ENCODE measurements at places on chromosomes 16 and 17.

DNA sequence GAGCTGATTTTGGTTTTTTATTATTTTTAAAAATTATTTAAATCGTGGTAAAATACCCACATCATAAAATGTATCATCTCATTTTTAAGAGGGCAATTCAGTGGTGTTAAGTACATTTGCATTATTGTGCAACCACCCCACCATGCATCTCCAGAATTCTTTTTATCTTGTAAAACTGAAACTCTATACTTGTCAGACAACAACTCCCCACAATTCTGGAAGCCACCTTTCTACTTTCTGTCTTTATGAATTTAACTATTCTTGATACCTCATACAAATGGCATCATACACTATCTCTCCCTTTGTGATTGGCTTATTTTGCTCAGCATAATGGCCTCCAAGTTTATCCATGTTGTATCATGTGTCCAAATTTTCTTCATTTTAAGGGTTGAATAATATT, 97.9 kb downstream of the HS3ST3B1 start:
- no peak for DNase-seq

- peak; percentile 35 for DNase-seq
Measured at GRCh38 chr16:67528222-67528869, at the start of gene RIPOR1. RIPOR1 (plus strand) TSS chr16:67528829; CDS start chr16:67538447, 9,618 bp downstream.

DNA sequence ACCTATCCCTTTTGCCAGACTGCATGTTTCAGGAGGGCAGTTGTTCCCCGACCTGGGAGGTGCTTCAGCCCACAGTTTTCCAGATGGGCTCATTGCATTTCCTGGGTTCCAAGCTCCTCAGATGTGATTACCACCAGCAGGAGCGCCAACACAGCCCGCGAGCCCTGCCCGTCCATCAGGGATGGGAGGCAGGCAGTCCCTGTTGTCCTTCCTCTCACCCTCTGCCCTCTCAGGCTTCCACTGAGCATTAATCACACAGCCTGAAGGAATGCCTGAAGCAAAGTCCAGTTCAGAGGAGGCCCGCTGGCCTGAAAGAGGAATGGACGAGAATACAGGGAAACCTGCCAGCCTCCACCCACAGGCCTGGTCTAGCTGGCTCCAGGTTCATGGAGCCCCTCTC, 256.3 kb upstream of the SDK2 start:
- no peak for DNase-seq

DNA sequence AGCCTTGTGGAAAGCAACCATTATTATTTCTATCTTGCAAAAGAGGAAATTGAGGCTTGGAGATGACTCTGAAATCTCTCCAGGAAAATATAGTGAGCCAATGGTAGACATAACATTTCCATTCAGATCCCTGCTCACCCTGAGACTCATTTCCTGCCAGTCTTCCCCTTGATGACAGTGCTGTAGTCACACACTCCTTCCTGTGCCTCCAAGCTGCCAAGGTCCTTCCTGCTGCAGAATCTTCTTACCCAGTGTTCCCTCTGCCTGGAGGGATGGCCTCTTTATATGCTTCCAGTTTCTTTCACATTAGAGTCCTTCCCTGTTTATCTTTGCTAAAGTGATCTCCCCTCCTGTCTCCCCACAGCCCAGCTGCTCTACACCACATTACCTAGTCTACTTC, 648.1 kb downstream of the TOX3 start:
- no peak for DNase-seq

GRCh38 chr17:73194514-73195222, 1.8 kb downstream of the COG1 start:
- DNase-seq = no peak

- DNase-seq = no peak
Measured at GRCh38 chr17:65523411-65523810, 38.0 kb downstream of the AXIN2 start.

DNA sequence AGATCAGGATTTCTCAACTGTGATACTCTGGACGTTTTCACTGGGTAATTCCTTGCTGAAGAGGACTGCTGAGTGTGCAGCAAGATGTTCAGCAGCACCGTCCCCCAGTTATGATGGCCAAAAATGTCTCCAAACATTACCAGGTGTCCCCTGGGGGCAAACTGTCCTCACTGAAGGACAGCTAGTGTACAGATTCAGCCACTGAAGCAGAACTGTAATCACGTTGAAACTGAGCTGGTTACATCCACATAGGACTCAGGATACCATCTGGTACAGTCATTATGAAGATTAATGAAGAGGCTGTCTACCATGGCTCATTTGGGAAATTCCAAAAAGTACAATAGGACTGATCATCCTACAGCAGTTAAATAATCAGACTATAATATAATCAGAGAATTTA, 43.3 kb upstream of the GINS3 start:
- DNase-seq = no peak

DNA sequence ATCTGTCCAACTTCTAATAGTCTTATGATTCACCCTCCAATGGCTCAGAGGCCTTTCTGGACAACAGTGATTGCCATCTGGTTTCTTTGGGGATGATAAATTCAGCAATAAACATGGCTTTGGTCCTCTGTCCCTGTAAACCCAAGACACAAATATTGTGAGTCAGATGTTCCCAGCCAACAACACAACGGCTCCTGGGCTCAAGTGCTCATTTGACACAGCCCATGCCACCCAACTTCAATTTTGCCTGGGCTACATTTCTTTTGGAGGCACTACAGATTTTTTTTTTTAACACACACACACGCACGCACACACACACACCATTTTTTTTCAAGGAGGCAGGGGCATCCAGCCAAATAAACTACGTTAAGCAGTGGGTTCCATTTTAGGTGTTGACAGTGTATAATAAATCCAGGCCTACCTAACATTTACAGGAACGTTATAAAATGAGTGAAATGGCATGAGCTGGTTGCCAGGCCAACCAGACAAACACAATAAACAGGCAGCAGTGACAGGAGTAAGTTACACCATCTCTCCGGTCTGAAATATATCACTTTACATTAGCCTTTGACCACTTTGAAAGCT, 939.9 kb upstream of the SOX9 start:
- no peak for DNase-seq

DNA sequence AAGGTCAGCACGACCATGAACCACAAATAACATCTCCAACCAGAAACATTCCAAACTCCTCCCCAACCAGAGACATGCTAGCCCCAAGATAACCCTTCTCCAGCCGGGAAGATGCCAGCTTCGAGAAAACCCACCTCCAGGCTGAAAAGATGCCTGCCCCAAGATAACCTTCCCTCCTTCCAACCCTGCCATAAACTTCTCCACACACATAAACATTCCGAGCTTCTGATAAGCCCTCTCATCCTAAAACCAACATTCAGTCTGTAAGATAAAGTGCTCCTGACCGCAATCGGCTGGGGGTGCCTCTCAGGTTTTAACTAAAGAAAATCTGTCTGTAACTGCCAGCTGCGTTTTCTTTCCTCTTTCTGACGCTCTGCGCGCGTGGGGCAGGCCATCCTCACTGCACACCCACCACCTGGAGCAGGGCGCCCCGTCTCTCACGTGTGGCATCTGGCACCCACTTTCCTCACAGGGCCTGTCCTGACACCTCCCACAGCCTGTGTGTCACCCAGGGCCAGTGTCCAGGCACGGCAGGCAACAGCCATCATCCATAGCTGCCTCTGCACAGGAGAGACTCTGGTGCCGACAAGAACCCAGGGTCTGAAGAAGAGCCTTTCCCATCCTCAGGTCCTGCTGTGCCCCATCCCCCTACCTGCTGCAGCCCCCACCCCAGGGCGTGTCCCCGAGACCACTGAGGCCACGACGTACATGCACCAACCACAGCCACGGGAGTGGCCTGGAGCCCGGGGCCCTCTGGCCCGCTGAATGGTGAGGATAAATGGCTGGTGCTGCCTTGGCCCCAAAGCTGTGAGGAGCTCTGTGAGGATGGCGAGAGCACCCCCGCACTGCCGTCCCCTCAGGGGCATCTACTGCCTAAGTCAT, 3.7 kb downstream of the TEPSIN start:
- no peak for DNase-seq

GRCh38 chr16:48272837-48273421, 25.6 kb upstream of the ABCC11 start:
- DNase-seq = no peak

GRCh38 chr17:29733166-29733565, 110.5 kb upstream of the CORO6 start:
- DNase-seq = no peak

- no peak for DNase-seq
Measured at GRCh38 chr16:85961988-85962915, 63.3 kb downstream of the IRF8 start.

DNA sequence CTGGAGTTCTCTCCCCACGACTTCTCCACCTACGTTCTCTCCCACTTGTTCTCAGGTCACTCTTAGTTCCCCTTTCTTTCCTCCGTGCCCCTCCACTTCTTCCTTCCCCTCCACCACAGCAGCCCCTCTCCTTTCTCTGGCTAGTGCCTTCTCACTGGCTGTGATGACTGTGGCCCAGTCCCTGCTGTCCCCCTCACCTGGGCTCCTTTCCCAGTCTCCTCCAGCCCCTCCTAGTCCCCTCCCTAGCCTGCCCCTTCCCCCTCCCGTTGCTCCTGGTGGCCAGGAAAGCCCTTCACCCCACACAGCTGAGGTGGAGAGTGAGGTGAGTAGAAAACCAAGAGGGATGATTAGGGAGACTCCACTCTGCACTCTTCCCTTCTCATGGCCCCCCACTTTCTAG, 3.4 kb downstream of the COA3 start:
- DNase-seq = no peak

DNA sequence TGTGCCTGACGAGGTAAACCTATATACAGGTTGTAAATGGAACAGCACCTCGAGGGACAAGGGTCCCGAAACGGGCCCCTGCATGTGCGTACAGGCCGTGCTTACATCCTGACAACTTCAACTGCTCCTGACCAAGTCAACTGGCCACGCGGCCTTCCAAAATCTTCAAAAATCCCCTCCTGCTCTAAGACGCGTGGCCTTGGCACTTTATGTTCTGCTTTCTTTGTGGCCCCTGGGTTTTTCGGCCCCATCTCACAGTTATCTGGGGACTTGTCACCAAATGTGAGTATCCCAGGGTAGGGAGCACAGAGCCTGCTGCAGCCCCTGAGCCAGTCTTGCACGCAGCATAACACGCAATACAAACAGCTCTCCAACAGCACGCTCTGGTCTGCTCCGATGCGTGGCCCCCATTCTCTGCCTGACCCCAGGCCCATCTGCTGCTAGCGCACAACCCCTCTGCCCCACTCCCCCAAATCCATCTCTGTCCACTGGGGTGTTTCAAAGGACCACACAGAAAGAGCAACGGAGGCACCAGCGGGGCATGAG, 659 bp downstream of the RPH3AL start:
- no peak for DNase-seq

GRCh38 chr17:81455387-81455786, 57.2 kb downstream of the ACTG1 start:
- no peak for DNase-seq

- no peak for DNase-seq
Measured at GRCh38 chr17:31573047-31573446, 181.6 kb downstream of the RAB11FIP4 start.

GRCh38 chr17:76248013-76248782, 7.9 kb upstream of the RNF157 start:
- no peak for DNase-seq

GRCh38 chr17:58010067-58010799, 3.2 kb upstream of the SRSF1 start:
- no peak for DNase-seq

GRCh38 chr17:45791041-45791582, 7.0 kb downstream of the CRHR1 start:
- no peak for DNase-seq

- DNase-seq = no peak
Measured at GRCh38 chr17:69331756-69332155, 4.8 kb upstream of the ABCA5 start.

GRCh38 chr17:69593716-69594115, 179.2 kb downstream of the MAP2K6 start:
- no peak for DNase-seq

DNA sequence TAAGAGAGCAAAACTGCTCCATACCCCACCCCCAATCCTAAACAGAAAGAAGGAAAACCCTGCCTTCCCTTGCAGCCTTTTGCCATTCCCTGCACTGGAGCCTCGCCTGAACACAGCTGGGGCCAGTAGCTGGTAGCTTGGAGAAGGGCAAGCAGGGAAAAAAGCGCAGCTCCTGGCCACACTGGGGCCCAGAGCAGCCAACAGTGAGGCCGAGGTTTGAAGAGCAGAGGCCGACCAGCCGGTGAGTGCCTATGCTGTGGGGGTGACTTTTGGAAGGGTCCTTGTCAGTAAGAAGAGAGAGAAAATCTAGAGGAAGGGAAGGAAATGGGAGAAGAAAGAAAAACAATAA, 3.2 kb upstream of the HOXB9 start:
- no peak for DNase-seq

GRCh38 chr17:1896243-1897104, 66.7 kb downstream of the RPA1 start:
- no peak for DNase-seq

DNA sequence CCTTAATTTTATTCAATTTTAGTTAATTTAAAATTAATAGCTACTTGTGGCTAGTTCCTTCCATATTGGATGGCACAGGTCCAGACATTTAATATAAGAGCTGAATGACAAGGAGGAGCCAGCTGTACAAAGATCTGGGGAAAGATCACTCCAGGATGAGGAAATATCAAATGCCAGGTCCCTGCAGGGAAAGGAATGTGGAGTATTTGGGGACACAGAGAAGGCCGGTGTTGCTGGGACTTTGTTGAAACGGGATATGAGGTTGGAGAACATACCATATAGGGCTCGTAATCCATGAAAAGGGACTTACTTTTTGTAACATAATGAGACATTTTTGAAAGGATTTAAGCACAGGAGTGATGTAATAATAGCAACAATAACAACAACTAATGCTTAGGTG, 426.8 kb downstream of the HS3ST4 start:
- no peak for DNase-seq

DNA sequence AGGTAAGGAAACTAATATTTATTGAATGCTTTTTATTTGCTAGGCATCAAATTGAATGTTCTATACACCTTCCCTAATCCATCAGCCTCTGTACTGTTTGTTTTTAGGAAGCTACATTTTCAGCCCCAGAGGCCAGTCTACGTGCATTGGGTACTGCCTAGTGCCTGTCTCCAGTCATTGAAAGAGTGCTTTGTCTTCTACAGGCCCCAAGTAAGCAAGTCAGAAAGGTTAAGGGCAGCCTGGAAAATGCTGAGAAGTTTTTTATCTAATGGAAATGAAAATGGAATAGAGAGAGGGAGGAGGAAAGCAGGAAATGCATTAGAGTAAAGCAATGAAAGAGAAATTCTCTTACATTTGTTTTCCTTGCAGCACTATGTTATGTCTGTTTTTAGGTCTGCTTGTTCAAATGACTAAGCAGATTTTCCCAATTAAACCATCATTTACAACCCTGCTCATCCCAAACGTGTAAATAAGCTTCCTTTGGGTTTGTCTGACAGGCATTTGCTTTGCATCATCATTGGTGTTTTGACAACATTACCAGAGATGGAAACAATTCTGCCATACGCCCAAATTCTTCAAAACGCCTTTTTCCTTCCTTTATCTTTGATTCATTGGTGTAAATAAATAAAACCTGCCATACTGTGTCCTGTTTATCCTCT, 116.0 kb upstream of the GOT2 start:
- DNase-seq = no peak
